Activated CD8-positive, alpha-beta T cell treated with anti-CD3 and anti-CD28 coated beads, Interleukin-2, amount 10 ng/mL, durations not matched to agents 7 days and 5 days (primary cell): ENCODE measurements at places on chromosomes 13 and 19.

DNA sequence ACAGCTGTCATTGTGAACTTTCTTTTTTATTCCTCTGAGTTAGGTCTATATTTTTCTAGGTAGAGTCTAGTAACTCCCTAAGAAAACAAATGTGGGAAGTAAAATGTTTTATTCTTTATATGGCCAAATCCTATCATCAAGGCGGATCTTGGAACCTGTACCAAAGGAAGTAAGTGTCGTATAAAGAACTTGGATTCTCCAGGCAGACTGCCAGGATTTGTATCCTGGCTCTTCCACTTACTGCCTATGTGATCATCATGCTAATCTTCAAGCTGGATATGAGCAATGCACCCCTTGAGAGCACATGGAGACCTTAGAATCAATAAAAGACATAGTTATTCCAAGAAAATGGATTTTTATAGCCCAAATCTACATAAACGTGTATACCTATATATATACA is 286.5 kb downstream of the PCDH17 start:
- no peak for DNase-seq

DNA sequence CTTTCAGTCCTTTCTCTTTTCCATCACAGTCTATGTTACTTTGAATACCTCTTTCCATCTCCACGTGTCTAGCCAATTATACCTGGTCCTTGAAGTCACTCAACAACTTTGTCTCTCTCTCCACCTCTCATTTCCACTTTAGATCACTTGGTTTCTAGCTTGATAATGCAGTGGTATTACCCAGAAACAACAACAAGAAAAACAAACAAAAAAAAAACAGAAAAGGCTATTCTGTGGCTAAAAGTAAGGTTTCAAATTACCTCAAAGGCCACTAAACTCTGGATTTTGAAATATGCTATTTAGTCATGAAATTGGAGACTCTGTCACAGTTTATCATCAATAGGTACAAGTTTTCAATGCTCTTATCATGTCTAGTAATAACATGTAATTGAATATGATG is 184.8 kb downstream of the PCDH9 start:
- DNase-seq: no peak

GRCh38 chr13:42334329-42334706 is 62.4 kb downstream of the AKAP11 start:
- DNase-seq: no peak

DNA sequence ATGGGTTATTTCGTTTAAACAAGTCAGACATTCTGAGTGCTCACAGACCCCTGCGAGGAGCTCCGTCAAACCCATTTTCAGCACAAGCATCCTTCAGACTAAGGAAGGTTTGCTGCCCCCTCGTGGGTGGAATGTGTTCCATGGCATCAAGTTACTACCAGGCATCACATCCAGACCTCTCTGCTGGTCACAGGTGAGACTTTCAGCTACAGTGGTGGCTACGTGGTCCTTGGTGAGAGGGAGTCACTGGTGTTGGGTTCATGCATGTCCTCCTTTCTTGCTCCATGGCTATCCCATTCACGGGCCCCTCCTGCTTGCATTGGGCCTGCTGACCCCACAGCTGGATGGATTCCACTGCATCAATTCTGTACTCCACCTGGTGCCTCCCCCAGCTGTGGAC is 9.1 kb upstream of the LILRB5 start:
- peak; percentile 84 for DNase-seq

- DNase-seq: no peak
Measured at GRCh38 chr13:97199451-97199850, 22.7 kb upstream of the MBNL2 start.

DNA sequence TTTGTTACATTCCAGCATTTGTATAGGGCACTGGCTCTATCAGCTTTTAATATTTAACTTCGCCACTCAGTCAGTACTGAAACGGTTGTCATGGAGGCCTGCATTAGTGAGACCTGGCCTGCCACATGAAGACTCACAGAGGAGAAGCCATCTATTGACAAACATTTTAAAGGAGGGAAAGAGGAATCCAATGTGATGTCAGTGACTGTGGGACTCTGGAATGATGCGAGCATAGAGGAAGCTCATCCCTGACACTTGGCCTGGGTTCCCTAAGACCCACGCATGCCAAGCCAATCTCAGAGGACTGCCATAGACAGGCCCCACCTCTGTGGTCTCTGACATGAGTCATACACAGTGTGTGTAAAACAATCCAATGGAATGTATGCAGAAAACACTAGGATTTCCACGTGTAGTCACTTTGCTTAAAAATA is 7.9 kb upstream of the DPY19L3 start:
- DNase-seq: no peak

- no peak for DNase-seq
Measured at GRCh38 chr13:42322806-42323205, 50.9 kb downstream of the AKAP11 start.

DNA sequence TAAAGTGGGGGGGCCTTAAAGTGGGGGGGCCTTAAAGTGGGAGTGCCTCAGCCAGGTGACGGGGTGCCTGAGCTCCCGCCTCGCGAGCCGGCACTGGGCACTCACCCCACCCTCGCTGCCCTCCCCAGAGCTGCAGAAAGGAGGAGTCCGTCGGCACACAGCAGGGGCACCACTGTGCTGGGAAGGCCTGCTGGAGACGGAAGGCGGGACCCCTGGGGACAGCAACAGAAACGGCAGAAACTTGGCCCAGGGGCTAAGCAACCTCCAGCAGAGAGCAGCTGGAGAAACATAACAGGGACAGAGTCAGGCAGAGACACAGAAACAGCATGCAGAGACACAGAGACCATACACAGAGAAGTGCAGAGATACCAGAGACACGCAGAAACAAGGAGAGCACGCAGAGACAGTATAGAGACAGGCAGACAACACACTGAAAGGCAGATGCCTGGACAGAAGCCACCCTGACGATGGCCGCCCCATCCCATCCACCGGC is 7.9 kb downstream of the CFD start:
- no peak for DNase-seq

DNA sequence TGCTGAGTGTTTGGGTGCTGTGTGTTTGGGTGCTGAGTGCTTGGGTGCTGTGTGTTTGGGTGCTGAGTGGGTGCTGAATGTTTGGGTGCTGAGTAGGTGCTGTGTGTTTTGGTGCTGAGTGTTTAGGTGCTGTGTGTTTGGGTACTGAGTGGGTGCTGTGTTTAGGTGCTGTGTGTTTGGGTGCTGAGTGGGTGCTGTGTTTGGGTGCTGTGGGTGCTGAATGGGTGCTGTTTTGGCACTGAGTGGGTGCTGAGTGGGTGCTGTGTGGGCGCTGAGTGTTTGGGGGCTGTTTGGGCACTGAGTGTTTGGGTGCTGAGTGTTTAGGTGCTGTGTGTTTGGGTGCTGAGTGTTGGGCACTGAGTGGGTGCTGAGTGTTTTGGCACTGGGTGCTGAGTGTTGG is 48.5 kb upstream of the F7 start:
- DNase-seq: no peak
